ENCODE measurements at places on chromosomes 5 and 9.

DNA sequence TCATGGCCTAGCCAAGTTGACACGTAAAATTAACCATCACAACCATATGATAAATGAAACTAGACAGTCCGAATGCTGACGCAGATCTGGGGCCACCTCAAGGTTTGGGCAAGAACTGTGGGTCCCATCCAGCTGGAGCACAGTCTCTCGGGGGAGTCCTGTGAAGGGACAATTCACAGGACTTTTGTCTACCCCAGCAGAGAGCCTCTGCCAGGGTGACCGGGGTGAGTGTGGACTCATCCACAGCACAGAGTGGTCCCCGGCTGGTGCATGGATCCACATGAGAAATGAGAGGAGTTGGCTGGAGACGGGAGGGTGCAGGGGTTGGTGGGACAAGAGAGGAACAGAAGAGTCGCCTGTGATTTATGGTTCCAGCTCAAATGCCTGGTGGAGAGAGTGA lies 17.7 kb upstream of the MED10 start:
- no peak for DNase-seq

DNA sequence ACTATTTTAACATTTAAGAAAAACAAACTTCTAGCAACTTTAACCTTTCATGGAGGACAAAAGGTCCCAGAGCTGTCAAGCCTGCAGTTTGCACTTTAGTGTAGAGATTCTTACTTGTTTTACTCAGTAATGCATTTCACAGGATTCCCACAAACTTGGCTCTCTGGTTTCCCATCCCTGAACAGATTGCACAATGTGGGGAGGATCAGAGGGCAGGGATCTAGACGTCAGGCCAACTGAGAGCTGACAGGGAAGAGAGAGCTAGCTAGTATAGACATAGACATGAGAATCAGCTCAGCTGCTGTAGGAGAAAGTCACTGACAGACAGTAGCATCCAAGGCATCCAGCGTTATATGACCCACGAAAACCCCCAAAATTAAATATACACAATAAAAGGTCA lies 20.9 kb upstream of the BNIP1 start:
- DNase-seq: no peak

DNA sequence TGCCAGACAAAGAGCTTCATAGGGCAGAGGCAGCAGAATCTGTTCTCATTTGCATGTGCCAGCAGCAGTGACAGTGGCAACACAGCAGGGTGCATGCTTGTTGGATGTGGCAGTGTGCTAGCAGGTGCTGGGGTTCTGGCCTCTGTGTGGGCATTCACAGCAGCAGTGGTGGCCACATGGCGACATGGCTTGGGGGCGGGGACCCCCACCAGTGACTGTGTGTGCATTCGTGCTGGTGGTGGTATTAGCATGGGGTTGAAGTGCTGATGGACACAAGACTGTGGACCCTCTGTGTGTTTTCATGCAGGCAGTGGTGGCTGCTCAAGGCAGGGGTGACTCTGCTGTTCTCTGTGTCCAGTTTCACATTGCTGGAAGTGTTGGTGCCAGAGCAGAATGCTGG lies 183.2 kb upstream of the PDE4D start:
- no peak for DNase-seq

GRCh38 chr9:133786907-133787753 lies 49.0 kb upstream of the SARDH start:
- DNase-seq: no peak

GRCh38 chr5:136772491-136772890 lies 407.1 kb upstream of the TRPC7 start:
- DNase-seq: no peak
